ENCODE measurements at places on chromosomes 5 and 9.

GRCh38 chr5:32531885-32532520 is 53.4 kb upstream of the SUB1 start:
- no peak for DNase-seq

GRCh38 chr5:181166812-181167733 is 19.7 kb downstream of the OR2V2 start:
- no peak for DNase-seq

DNA sequence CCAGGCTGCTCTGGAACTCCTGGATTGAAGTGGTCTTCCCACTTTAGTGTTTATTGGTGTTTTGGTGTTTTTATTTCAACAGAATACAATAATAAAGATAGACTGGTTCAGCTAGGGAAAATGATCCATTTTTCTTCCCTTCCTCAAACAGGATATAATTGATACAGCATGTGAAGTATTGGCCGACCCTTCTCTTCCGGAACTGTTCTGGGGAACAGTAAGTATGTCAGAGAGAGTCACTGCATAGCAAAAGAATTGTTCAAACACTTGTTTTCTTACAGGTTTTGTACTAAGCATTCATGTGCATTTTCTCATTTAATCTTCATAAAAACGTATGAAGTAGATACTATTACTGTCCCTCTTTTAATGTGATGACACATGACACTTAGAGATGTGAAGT is 31.6 kb downstream of the NUP188 start:
- no peak for DNase-seq

- DNase-seq = no peak
Observed at GRCh38 chr5:72018143-72018803, 89.0 kb upstream of the MAP1B start.

GRCh38 chr9:133119103-133119845 is 1.8 kb downstream of the RALGDS start:
- no peak for DNase-seq

DNA sequence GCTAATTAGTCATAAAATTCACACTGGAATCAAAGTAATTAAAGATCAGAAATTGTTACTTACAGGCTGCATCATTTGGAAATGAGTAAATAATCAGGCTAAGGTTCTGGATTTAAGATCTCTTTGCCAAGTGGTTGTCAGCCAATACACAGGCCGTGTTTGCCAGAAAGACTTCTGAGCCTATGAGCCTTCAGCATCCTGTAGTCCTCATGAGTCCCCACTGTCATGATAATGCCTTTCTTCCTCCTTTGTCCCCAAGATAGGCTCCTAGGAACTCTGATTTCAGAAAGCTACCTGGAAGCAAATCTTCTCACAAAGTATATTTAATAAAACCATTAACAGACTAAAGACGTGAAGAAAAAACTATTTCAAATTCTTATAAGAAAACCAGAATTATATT is 810.5 kb downstream of the DNAH5 start:
- DNase-seq = no peak

- DNase-seq = no peak
Observed at GRCh38 chr9:99351647-99352046, 129.6 kb downstream of the SEC61B start.

DNA sequence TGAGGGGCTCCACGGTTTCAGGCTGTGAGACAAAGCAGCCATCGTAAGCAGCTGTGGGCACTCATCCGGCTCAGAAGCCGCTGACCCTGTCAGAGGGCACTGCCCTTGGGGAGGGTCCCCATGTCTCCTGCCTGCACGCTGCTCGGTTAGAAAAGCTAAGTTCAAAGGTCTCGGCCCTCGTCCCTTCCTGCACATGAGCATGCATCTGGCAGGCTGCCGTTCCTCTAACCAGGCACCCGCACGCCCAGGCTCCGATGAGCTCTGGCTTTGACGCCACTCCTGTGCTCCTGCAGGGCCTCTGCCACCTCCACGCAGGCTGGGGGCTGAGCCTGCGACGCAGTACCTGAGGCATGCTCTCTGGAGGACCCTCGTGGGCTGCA is 51.3 kb downstream of the NKD2 start:
- DNase-seq = no peak

GRCh38 chr9:85716031-85716877 is 25.5 kb downstream of the AGTPBP1 start:
- no peak for DNase-seq

DNA sequence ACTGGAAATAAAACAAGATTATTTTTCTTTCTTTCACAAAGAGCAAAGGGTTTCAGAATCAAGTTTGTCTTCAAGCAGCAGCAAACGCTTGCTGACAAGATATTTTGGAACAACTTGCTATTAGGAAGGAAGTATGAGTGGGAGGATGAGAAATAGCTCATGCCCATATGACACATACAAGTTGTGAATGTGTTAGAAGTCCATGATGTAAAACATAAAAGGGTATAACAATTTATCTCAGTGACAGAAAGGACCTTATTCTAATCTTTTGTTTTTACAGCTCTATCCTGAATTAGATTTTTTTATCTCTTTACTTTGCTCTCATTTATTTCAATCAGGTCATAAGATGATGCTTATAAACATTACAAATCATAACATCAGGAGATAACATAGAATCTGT is 516.6 kb upstream of the MEF2C start:
- no peak for DNase-seq

All from right lung (tissue), 10 donors.